ENCODE measurements at places on chromosomes 2 and 18.

DNA sequence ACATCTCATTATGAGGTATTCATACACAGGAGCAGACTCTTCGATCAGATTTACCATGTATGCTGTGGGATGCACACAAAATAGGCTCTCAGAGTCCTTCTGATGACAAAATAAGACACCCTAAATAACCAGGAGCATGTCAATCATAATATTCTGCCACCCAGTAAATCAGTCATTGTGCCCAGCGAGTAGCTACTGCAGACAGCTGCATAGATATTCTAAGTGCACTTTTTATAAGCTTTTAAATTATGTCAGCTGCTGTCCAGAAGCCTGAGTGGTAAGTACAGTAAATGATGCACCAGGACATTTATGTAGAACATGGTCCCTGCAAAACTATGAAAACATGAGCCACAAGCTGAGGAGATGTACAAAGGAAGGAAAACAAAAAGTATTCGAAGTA lies 102.9 kb downstream of the CCDC141 start:
- no peak for DNase-seq

DNA sequence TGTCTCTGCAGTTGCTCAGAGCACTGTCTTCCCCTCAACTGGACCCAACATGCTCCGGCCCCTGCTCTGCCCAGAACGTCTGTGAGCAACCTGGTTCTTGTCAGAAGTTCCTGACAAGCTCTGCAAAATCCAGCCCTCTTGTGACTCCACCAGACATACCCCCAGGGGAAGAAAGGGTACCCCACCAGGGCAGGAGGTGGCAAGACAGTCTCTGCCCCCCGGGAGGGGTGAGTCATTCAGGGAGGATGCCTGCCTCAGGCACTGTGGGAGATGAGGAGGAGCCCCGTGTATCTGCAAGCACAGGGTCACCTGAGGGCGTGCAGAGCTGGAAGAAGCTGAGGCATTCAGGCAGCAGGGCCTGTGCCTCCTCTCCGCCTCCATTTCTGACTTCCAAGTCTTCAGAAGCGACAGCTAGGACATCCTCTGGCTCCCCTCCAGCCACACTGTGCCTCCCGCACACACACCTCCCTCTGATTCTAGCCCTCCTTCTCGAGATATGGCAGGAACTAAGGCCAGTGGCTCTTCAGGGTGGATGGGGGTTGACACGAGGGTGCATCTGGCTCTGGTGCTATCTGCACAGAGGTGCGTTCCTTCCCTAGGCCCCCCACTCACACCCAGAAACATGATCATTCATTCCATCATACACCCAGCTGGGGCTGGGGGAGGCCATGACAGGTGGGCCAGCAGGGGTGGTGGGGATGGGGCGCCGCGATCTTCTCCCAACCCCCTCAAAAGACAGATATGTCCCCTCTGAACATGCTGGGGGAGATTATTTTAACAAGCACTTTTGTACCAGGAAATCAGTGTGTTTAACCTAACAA lies 222.2 kb downstream of the CYP26B1 start:
- DNase-seq = no peak

GRCh38 chr2:65681503-65681902 lies 249.1 kb upstream of the SPRED2 start:
- no peak for DNase-seq

DNA sequence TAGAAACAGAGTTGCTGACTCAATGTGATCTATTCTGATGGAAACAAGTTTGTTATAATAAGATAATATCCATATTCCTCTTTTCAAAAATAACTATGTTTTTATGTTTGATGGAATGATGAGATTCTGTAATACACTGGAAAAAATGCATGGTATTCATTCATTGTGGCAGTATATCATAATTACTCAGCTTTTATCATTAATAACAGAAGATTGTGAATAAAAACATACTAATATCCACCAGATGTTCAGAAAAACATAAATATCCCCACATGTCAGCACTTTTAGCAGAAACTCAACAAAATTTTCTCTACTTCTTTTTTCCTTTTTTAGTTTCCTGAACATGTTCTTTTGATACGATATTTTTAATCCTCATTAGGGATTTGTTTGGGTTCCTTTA lies 130.9 kb upstream of the CAVIN2 start:
- DNase-seq = no peak

GRCh38 chr18:63603772-63604171 lies 16.6 kb downstream of the SERPINB13 start:
- no peak for DNase-seq

DNA sequence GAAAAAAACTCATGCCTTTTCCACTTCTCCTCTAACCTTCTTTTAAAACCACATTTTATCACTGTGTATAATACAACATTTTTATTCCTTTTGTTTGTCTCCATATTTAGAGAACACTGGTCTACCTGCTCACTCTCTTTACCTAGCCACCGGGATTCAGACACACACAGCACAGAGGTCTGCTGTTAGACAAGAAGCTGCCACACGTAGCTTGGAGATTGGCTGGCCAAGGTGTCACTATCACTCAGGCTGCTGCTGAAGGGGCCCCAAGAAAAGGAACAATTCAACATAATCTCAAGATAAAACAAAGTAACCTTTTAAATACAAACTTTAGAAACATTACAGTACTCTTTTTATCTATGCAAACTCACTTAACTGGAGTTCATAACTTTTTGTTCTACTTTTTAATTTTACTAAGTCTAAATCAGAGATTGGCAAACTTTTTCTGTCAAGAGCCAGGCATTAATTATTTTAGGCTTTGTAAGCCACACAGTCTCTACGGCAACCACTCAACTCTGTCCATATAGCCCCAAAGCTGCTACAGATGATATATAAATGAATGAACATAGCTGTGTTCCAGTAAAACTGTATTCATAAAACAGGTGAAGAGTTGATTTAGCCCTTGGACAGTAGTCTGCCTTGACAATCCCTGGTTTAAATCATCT lies 25.8 kb downstream of the FEZ2 start:
- no peak for DNase-seq

GRCh38 chr2:224166654-224167053 lies 127.6 kb upstream of the SERPINE2 start:
- no peak for DNase-seq

DNA sequence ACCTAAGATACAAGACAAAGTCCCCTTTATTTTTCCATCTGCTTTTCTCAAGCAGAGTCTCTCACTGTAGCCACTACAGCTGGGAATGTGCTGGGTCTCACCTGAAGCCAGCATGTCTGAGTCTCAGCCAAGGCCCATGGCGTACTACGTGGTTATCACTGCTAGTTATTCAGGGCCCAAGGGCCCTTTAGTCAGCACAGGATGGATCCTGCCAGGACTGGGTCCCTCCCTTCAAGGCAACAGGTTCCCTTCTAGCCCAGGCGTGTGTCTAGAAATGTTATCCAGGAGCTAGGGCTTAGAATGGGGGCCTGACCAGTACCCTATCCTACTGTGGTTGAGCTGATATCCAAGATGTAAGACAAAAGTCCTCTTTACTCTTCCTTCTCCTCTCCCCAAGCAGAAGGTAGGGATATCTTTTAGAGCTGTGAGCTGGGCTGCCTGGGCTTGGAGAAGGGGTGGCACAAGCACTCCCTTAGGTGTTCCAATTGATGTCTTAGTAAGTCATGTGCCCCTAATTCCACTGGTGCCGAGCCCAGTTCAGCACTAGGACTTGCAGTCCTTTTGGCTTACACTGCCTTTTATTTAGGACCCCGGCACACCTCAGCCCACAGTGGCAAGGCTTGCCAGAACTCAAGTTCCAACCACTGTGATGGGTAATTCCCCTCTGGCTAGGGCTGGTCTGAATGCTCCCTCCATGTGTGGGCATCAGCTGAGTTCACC lies 17.7 kb downstream of the VPS54 start:
- no peak for DNase-seq

DNA sequence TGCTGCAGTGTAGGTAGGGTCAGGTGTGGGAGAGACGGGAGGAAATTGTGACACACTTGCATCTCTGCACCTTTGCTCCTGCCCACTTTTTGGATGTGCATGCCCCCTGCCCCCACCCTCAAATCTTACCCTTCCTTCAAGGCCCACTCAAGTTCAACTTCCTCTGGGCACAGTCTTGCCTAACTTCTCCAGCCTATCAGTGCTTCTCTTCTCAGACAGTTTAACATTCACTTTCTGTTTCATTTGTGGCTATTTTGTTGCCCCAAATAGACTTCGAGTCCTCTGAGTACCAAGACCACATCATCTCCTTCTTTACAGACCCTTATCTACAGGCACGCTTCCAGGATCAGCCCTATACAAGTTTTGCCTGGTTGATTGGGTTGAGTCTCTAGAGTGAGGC lies 2.7 kb downstream of the ST8SIA5 start:
- no peak for DNase-seq

- no peak for DNase-seq
Observed at GRCh38 chr2:100796499-100797100, 23.3 kb upstream of the NPAS2 start.

DNA sequence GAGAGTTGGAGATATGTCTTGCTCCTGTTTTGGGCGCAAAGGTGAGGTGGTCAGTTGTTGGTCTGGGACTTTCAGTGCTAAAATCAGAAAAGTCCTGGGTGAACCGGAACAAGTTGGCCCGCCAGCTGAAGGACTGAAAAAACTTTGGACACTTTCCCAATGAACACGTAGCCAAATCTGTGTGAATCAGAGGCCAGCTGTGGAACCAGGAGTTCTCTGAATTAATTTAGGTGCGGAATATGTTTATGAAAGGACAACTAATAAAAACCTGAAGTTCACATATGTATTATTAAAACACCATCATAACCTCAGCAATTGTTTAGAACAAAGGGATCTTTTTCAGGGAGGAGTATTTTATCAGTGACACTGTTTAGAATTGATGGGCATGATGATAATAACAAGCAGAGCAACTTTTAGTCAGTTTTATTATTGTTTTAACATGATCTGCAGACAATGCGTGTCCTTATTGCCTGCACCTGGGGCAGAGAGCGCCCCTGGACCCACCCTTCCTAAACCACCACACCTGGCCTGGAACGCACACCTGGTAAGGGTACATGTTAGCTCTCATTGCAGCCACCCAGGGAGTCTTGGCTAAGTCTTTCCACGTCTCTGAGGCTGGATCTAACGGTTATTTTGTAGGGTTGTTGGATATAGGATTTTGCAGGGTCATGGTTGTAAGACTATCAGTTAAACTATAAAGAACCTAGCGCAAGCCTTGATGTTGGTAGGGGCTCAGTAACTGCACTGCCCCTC lies 9.9 kb upstream of the ODC1 start:
- no peak for DNase-seq

- no peak for DNase-seq
Observed at GRCh38 chr18:10805587-10806118, 279.8 kb downstream of the NAPG start.

DNA sequence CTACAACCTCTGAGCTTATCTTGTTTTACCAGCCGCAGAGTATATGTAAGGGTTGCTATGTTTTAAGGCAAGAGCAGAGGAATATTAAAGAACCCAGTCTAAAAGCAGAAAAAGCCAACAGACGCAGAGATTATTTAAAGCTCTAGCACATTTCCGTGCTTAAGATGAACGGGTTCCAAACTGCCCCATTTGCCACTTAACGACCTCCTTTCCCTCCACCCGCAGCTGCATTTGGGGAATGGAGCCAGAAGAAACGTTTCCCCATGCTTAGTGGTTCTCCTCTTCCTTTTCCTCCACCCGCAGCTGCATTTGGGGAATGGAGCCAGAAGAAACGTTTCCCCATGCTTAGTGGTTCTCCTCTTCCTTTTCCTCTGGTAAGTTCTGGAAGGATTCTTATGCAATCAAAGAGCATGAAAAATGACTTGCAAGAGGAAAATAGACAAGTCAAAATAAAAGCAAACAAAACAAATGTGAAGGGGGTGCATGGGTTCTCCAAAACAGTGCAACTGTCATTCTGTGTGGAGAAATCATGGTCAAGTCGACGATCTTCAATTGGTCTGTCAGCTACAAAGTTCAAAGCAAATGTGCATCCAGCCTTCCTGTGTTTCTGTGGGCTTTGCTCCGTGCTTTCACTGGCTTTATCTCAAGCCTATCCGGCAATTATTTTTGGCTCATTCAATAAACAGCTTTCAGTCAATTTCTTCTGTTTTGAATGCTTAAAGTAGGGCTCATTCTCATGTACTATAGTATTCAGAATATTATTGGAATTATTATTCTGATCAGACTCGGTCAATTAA lies 57.8 kb downstream of the DIPK1C start:
- DNase-seq = no peak

DNA sequence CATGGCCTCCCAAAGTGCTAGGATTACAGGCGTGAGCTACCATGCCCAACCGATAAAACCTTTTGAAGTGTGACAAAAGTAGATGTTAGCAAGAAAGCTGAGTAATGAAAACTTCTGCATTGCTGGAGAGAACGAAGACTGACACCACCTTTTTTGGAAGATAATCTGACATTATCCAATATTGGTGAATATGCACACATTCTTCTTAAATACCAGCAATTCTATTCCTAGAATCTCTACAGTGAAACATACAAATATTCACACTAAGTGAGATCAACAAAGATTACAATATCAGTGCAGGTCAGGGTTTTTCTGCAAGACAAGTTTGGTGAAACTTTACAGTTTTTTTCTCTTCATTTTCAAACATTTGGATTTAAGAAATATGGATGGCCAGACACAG lies 7.8 kb downstream of the PIAS2 start:
- no peak for DNase-seq

- DNase-seq = no peak
Observed at GRCh38 chr2:127406454-127406853, 11.8 kb upstream of the PROC start.

DNA sequence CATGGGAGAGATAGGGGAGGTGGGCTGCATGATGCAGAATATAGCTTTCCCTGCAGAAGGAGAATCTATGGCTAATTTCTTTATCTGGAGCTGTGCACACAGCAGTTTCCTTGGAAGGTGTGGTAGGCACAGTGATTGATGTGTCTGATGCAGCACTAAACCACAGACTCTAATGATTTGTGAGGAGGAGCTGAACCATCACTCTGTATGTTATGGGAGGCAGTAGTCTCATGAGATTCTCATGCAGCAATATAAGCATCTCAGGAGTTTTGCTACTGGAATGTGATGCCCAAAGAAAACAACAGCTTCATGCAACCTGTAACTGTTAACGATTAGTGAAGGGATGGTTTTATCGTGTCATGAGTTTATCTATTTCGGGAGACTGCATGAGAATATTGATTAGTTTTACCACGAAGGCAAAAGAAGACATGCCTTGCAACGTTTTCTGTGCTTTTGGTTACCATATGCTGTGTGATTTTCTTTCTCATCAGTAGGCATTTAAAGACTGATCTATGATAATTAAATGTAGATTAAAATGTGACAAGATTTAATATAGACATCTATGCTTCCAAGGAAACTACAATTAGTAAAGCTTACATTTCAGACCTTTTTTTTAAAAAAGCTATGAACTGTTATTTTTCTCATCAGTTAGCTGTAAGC lies 286.8 kb downstream of the ARL6IP6 start:
- DNase-seq = no peak

GRCh38 chr2:223801736-223802135 lies 35.6 kb downstream of the AP1S3 start:
- no peak for DNase-seq

- DNase-seq = no peak
Observed at GRCh38 chr2:214193943-214194342, 216.9 kb upstream of the VWC2L start.

GRCh38 chr2:15263976-15264685 lies 297.0 kb downstream of the NBAS start:
- DNase-seq = no peak

GRCh38 chr18:40367576-40367975 lies 1587.5 kb upstream of the PIK3C3 start:
- DNase-seq = no peak
